ENCODE measurements at places on chromosomes 12 and 14. TPM values are rescaled to one million over a fixed set of nuclear protein-coding genes. Genes with fewer than 3 reads are reported as not detected.
A peak's percentile ranks its signal among the peaks of the same experiment; 100 is the strongest.

- DNase-seq: no peak
Observed at GRCh38 chr14:72682188-72682587, 211.7 kb downstream of the DPF3 start.

The AHSA1 gene
- 105 TPM for total RNA-seq

The RTL1 gene
- not detected for total RNA-seq

GRCh38 chr14:23572524-23572828, 4.9 kb upstream of the AP1G2 start:
- DNase-seq: no peak

DNA sequence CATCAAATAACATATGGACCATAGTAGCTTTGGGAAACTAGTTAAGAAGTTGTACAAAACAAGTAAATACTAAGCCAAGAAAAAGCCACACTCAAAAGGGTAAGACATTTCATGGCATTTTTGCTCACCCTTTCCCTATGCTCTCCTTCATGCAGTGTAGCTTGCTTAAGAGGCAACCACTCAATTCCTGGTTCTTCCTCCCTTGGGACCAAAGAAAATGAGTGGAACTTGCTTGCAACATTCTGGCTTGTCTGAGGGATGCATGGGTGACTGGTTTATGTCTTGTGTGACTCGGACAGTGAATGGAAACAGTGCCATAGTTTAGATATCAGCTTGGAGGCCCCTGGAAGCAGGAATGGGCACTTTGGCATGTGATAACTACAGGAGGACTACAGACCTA, 252.0 kb upstream of the ARID2 start:
- DNase-seq: no peak

DNA sequence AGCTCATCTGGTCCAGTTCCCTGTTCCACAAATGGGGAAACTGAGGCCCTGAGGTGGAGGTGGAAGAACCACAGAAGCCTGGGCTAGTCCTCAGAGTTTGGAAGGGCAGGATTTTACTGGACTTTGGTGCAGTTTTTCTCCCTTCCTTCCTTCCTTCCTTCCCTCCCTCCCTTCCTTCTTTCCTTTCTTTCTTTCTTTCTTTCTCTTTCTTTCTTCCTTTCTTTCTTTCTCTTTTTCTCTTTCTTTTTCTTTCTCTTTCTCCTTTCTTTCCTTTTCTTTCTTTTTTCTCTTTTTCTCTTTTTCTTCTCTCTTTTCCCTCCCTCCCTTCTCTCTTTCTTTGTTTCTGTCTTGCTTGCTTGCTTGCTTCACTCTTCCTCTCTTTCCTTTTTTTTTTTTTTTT, 95.7 kb upstream of the TBX3 start:
- no peak for DNase-seq

DNA sequence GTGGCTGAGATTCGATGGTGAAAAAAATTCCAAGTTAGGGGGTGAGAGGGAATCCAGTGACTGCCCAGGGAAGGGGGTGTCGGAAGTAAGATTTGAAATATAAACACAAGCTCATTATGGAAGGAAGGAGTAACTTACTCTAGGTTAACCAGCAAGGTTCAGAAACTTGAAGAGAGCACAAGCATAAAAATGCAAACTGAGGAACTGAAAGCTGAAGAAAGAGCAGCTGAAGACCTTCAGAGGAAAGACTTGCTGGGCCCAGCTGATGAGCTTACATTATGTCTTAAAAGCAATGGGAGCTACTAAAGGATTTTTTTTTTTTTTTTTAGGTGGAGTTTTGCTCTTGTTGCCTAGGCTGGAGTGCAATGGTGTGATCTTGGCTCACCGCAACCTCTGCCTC, 189.7 kb upstream of the GRIN2B start:
- DNase-seq: no peak

The PMCH gene
- total RNA-seq: not detected

The PNP gene
- 25.2 TPM for total RNA-seq

DNA sequence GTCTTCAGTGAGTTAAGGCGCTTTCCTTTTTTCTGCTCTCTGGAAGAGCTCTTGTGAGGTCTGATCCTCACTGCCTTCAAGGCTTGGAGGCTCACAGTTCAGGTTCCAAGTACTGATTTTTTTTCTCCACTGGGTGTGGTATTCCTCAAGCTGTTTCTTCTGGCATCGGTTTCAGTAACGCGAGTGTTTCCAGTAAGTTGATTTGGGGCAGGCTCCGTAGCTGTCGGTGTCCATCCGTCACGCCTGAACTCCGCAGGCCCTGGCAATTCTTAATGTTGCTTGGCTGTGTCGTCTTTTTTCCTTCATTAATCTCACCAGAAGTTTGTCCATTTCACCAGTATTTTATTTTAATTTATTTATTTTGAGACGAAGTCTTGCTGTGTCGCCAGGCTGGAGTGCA, 30.6 kb downstream of the LRCOL1 start:
- no peak for DNase-seq

- DNase-seq: peak; percentile 64
Observed at GRCh38 chr12:112891093-112892024, 15.4 kb upstream of the OAS1 start.

The RAPGEF3 gene
- 26.8 TPM for total RNA-seq

The CDCA3 gene
- total RNA-seq: 0.39 TPM

GRCh38 chr12:108616359-108616758, 17.3 kb downstream of the SELPLG start:
- no peak for DNase-seq
